GM13977 (cell line): ENCODE measurements at places on chromosomes 5 and 9.

GRCh38 chr5:23234197-23234596 is 273.2 kb upstream of the PRDM9 start:
- DNase-seq = no peak

DNA sequence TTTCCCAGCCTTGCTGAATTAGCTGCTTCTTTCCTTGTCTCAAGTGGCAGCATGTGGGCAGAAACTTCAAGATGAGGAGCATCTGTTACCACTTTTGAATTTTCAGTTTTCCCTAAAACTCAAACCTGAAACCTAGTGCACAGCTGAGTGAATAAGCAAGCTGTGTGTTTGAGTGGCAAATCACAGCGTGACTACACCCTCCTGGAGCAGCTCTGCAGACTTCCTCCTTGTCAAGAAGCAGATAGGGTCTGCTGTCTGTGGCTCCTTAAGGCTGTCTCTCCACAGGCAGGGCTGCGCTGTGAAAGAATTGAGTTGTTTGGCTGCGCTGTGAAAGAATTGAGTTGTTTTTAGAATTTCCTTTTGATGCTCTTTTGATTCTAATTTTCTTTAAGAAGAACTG is 179.7 kb upstream of the HAPLN1 start:
- DNase-seq = no peak

DNA sequence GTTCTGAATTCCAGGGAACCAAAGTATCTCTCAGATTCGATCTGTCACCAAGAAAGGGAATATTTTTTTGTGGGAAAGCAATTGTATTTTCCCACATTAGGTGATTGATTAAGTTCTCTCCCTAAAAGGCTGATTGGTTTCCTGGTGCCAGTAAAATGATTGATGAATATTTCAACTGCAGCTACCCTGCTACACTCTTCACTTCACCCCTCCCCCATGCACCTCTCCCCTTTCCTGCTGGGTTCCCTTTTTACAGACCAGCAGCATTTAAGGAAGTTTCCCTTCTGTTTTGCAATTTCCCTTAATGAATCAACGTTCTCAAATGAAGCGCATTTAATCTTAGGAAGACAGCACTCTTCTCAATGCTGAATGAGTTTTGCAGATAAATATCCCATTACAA is 13.1 kb downstream of the NR6A1 start:
- no peak for DNase-seq

DNA sequence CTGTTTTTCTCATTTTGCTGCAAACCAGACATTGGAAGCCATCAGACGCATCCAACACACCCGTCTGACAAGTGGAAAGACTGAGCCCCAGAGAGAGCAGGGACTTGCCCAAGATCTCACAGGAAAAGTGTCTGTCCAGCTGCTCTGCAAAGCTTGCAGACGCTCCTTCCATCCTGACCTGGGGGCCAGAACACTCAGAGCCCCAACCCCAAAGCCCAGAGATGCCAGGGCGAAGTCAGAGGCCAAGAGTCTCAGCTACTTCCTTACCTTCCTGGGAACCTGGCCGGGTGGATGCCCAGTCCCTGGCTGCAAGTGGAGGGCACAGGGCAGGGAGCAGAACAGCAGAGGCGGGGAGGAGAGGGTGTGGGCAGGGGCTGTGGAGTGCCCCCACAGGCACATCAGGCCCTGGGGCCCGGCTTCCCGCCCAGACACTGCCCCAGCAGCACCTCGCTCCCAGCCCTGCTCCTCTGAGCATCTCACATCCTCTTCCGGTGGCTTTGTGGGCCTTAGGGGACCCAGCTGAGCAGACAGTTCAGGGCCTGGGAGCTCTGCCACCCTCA is 9.7 kb upstream of the RALGDS start:
- DNase-seq = peak; percentile 83

DNA sequence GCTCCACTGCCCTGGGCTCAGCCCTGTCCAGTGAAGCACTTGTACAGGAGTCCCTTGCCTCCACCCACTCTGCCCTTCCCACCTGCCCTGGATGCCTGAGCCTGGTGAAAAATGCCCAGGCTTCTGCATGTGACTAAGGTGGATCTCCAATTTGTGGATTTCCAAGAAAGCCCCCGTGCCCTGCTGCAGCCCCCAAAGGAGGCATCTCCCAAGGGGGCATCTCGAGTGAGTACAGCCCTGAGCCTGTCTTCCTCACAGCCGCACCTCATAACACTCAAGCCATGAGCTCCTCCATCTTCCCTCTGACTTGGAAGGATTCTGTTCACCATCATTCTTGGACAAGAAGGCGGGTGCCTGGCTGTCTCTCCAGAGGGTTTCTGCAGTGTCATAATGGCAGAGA is 158.0 kb upstream of the PPP1R26 start:
- DNase-seq = no peak

GRCh38 chr9:95477441-95477840 is 39.3 kb downstream of the PTCH1 start:
- no peak for DNase-seq
